ENCODE measurements at places on chromosomes 1 and 21.

GRCh38 chr21:45753445-45753844, 109.9 kb downstream of the PCBP3 start:
- no peak for DNase-seq
- no peak overlapping the region for H3K27ac ChIP-seq
- H3K4me3 ChIP-seq: no peak overlapping the region
- H3K4me1 ChIP-seq: no peaks in the 10 kb centered on the region
- H3K36me3 ChIP-seq: no peaks in the 10 kb centered on the region
- H3K27me3 ChIP-seq: no peaks in the 10 kb centered on the region

DNA sequence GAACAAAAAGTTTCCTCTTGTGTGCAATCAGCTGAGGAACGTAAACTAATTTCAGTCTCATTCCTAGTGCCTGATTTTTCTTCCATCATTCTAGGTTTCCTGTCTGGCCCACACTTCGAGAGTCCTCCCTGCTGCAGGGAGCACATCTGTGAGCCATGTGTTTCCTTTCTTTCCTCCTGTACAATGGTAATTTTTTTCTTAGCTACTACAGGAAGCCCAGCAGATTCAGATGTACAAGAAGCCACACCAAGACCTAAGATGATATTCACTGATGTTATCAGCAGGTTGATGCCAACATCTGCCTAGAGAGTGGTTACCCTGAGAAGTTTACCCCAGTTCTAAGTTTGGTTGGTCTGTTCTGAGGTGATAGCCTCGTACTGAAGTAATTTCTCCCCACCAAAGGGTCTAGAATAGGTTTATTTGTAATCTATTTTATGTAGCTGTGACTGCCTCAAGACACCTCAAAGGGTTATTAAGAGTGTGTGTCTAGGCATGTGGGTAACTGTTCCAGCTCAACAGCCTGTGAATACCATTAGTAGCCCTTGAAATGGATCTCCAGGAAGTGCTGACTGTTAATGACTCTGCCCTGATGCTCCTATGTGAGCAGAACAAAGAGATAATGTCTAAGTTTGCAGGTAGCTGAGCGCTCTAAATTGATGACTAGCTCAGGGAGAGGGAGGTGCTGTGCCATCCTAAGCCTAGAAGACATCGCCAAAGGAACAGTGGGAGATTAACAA, 31.7 kb upstream of the CLDN14 start:
- DNase-seq: no peak
- no peaks in the 10 kb centered on the region for H3K4me1 ChIP-seq
- H3K4me3 ChIP-seq: no peak overlapping the region
- peaks cover 9% of the 10 kb centered on the region for H3K27me3 ChIP-seq

DNA sequence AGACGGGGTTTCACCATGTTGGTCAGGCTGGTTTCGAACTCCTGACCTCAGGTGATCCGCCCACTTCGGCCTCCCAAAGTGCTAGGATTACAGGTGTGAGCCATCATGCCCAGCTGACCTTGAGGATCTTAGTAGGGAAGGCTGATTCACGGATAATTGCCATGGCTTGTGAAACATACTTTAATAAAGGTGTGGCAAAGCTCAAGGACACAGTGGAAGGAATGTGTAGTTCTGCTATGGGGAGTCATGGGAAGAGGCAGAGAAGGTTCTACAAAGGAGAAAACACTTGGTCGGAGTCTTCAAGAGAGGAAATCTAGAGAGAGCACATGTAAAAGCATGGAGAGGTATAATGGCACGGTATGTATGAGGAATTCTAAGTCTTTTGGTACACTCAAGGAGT, 12.7 kb upstream of the PTCH2 start:
- no peak for DNase-seq
- H3K27ac ChIP-seq: no peak overlapping the region
- no peaks in the 10 kb centered on the region for H3K27me3 ChIP-seq
- H3K4me3 ChIP-seq: no peak overlapping the region
- peaks cover 45% of the 10 kb centered on the region for H3K36me3 ChIP-seq

DNA sequence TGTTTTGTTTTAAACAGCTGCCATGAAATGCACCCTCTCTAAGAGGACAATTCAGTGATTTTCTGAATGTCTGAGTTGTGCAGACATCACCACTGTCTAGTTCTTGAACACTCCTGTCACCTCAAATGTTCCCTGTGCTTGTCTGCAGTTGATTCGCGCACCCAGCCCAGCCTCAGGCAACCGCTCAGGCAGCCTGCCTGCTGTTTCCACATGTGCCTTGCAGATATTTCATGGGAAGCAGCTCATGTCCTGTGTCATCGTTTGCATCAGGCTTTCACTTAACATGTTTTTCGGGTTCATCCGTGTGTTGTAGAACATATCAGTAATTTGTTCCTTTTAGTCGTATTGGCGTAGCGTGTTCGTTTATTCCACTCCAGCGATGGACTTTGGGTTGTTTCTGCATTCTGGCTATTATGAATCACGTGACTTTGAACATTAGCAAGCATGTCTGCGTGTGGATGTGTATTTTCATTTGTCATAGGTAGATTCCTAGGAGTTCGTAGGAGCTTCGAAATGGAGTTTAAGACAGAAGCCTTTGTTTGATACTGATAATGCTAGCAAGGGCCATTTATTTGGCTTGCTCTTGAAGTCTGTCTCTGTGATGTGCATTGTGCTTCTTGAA, 12.1 kb downstream of the ADARB1 start:
- H3K27ac ChIP-seq: no peak overlapping the region
- H3K4me1 ChIP-seq: peaks cover 44% of the 10 kb centered on the region
- no peaks in the 10 kb centered on the region for H3K36me3 ChIP-seq
- peak overlapping the region; percentile 4 for H3K4me3 ChIP-seq
- no peak for DNase-seq
- H3K27me3 ChIP-seq: no peaks in the 10 kb centered on the region

DNA sequence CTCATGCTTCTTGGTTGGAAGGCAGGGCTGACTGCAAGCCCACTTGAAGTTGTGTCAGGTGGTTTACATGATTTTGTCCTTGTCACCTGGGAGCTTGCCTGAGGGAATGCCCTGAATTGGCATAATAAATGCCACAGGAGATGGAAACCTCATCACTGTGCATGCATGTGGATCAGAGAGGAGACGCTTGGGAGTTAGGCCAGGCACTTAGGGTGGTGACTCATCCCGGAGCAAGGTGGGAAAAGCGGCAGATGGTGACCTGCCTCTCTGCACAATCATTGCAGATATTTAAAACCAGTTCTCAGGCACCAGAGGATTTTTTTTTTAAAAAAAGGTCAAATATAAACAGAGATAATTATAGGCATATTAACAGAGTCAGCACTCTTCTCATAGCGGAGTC, 202.2 kb upstream of the KIAA0040 start:
- no peak for DNase-seq
- no peak overlapping the region for H3K4me3 ChIP-seq
- no peaks in the 10 kb centered on the region for H3K36me3 ChIP-seq
- H3K27me3 ChIP-seq: no peaks in the 10 kb centered on the region
- no peak overlapping the region for H3K27ac ChIP-seq
- no peaks in the 10 kb centered on the region for H3K4me1 ChIP-seq

DNA sequence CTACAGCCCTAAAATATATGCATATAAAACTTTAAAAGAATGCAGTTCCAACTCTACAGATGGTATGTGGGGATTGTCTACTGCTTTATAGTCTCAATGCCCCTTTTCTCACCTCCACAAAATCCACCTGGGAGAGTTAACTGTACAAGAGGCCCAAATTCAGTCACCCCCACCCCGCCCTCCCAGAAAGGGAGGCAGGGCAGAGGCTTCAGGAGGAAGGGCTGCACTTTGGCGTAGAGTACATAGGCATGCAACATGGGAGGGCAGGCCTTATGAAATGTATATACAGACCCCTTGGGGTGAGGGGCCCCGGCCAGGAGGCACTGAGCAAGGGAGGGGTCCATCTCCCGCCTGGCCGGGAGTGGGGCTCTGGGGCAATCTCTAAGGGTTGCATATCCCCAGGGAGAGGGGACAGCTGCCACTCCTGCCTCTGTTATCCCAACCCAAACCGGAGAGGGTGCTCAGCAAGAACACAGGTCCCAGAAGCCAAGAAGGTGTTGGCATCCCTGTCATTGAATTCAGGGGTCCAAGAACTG, 1.3 kb upstream of the PYGO2 start:
- peaks cover 61% of the 10 kb centered on the region for H3K36me3 ChIP-seq
- peak; percentile 77 for DNase-seq
- no peaks in the 10 kb centered on the region for H3K27me3 ChIP-seq
- peak overlapping the region; percentile 88 for H3K4me3 ChIP-seq

GRCh38 chr1:229889031-229889517, 178.0 kb upstream of the GALNT2 start:
- H3K27me3 ChIP-seq: no peaks in the 10 kb centered on the region
- H3K27ac ChIP-seq: no peak overlapping the region
- H3K36me3 ChIP-seq: no peaks in the 10 kb centered on the region
- H3K4me3 ChIP-seq: no peak overlapping the region
- no peaks in the 10 kb centered on the region for H3K4me1 ChIP-seq

GRCh38 chr1:41662765-41663437, 178.4 kb upstream of the EDN2 start:
- peaks cover 5% of the 10 kb centered on the region for H3K27me3 ChIP-seq
- H3K27ac ChIP-seq: peak overlapping the region; percentile 93
- peak; percentile 84 for DNase-seq
- H3K36me3 ChIP-seq: no peaks in the 10 kb centered on the region

- no peaks in the 10 kb centered on the region for H3K4me1 ChIP-seq
- H3K36me3 ChIP-seq: no peaks in the 10 kb centered on the region
- H3K4me3 ChIP-seq: no peak overlapping the region
- H3K27me3 ChIP-seq: no peaks in the 10 kb centered on the region
- no peak overlapping the region for H3K27ac ChIP-seq
- DNase-seq: no peak
Measured at GRCh38 chr1:78839704-78840277, 166.7 kb downstream of the ADGRL4 start.

DNA sequence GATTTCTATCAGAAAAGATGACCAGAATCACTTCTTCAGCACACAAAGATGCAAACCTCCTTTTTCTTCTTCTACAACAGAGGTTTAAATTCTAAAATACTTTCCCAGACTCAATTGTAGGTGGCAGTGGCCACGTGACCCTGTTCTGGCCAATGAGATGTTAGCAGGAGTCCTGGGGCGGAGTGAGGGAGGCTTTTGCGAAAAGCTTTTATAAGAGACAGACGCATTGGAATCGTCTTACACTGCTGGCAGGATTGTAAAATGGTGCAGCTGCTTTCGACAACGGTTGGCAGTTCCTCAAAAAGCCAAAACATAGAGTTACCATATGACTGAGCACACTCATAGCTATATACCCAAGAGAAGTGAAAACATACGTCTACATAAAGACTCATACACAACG, 87.0 kb upstream of the MAGI3 start:
- H3K4me1 ChIP-seq: no peaks in the 10 kb centered on the region
- no peaks in the 10 kb centered on the region for H3K36me3 ChIP-seq
- H3K27ac ChIP-seq: no peak overlapping the region

- DNase-seq: no peak
- no peaks in the 10 kb centered on the region for H3K36me3 ChIP-seq
- no peak overlapping the region for H3K27ac ChIP-seq
Measured at GRCh38 chr1:98331243-98331642, 330.3 kb upstream of the SNX7 start.

DNA sequence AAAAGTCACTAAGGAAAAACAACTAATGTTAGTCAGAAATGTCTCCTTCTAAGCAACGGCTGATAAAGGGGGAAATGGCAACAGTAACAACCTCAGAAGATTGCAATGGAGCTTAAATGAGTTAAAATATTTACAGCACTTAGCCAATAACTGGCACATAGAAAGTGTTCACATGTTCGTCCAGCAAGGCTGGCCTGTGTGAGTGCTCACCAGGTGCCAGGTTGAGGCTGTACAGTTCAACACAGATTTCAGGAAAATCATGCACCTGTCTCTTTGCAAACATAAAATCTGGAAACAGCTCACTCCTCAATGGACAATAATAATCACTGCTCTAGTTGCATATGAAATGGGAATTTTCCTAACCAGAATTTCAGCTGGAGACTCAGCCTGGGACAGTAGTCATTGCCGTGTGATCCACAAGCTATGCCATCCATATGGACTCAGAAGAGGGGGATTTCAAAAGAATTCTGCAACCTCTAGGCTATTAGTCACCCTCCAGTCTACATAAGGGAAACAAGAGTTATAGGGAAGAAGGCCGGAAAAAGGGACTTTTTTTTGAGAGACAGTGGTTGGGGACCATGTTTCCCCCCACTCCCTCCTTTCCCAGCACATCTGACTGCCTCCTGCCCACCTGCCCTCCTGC, 68.6 kb downstream of the SYDE2 start:
- H3K27me3 ChIP-seq: no peaks in the 10 kb centered on the region
- H3K36me3 ChIP-seq: no peaks in the 10 kb centered on the region
- H3K27ac ChIP-seq: no peak overlapping the region
- no peak for DNase-seq
- no peak overlapping the region for H3K4me3 ChIP-seq

Measured in spleen (tissue), 13 donors.